Posterior cingulate gyrus (tissue), 11 donors: ENCODE measurements at places on chromosomes 5 and 9.

- no peak for DNase-seq
Observed at GRCh38 chr9:106738109-106738508, 124.9 kb upstream of the ZNF462 start.

DNA sequence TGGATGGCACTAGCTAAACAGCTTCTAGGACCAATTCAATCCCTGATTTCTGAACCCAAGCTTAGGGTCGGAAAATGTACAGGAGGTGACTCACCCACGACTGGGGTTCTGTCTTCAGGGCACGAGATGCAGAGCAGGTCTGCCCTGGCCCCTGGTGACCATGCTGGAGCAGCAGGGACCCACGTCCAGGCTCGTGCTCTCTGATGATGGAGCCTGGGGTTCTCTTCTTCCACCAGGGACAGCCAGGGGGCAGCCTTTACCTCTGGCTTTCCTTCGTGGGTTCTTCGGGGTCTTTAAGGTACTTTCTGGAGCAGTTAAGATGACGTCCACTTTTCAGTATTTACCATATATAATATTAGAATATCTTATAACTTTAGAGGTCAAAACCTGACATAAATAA lies 2.1 kb downstream of the CFAP77 start:
- no peak for DNase-seq

GRCh38 chr9:135332516-135332915 lies 147.1 kb upstream of the PPP1R26 start:
- no peak for DNase-seq

DNA sequence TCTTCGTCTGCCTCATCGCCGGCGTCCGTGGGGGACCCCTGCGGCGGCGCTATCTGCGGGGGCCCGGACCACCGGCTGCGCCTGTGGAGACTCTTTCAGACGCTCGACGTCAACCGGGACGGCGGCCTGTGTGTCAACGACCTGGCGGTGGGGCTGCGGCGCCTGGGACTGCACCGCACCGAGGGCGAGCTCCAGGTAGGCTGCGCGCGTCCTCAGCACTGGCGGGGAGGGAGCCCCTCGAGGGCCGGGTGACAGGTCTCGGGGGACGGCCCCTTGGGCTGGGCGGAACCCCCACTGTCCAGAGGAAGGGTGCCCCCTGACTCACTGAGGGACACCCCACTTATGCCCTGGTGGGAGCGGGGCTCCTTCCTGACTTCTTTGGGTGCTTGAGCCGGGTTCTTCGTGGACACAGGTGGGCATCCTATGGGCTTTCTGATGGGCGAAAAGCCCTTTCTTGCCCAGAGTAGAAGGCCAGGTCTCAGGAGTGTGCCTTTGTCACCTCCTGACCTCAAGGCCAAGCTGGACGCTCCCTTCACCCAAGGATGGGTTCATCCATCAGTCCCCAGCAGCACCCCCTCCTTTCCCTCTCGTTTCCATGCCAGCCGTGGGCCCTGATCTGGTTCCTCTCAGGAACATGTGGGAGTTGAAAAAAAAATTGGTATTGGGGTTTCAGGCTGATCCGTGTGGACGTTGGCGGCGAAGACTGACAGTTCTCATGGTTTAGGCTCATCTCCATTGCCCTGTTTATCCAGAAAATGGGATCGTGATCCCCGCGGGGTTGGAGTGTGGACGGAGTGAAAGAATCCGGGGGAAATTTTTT lies 564 bp downstream of the SLC25A25 start:
- no peak for DNase-seq

GRCh38 chr9:71121275-71122021 lies at the start of gene TRPM3:
TSS of gene TRPM3 (minus strand) at chr9:71121621. CDS start at chr9:71121354, 267 bp downstream.
- no peak for DNase-seq
